NCI-H460 (cell line): ENCODE measurements at places on chromosomes 5 and 9. TPM values are rescaled to one million over a fixed set of nuclear protein-coding genes. Genes with fewer than 3 reads are reported as not detected.

ORM2 gene
- not detected in 2 replicates for total RNA-seq

GRCh38 chr9:27293996-27294395, 3.0 kb downstream of the EQTN start:
- DNase-seq, result no peak

DNA sequence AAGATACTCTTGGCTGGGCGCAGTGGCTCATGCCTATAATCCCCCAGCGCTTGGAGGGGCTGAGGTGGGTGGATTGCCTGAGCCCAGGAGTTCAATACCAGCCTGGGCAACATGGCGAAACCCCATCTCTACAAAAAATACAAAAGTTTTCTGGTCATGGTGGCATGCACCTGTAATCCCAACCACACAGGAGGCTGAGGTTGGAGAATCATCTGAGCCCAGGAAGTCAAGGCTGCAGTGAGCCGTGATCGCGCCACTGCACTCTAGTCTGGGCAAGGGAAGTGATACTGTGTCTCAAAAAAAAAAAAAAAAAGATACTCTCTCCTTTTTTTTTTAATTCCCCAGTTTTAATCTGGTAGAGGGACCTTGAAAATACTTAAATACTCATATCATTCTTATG, 15.0 kb downstream of the ANKRD33B start:
- no peak for DNase-seq

- DNase-seq, result no peak
Observed at GRCh38 chr9:111572950-111573604, 26.4 kb downstream of the PTGR1 start.

GFRA3 gene
- 0.05 TPM in 1 of 2 replicates, not detected in the other for total RNA-seq

OLFM1 gene
- 32.0 and 37.9 TPM in 2 replicates for total RNA-seq

DNA sequence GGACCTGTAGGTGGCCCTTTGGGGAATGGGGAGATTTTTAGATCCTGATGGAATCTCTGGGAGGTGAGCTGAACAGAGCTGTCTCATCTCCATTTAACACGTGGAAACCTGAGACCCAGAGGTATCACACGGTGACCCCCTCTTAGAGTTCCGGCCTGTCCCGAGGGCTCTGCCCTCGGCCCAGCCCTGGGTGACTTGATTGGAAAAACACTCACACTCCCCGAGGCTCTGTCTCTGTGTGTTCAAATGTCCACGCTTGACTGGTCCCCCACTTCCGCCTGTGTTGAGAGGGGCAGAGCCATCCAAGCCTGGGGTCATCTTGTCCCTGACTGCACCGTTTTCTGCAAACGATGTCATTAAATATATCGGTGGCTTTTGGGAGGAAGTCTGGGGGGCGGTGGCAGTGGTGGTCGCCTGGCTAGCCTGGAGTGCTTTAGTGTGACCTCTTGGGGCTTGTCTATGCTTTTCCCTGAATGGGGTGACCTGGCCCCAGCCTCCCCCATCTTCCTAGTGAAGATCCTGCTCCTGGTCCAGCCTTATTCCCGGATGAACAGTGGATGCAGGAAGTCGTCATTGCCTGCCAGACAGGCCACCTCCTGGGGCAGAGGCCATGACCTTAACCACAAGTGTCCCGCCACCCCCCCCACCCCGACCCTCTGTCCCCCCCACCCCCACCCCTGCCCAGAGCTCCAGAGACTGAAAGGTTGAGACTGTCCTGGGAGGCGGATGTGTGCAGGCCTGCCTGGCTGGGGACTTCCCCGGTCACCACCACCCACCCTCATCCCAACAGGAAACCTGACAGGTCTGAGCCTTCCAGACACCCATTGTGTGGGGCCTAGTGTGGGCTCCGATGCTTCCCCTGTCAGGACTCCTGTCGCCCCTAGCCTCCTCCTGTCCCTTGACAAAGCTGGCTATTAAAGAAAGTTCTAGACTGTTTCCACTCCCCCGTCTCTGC, 5.3 kb upstream of the DAB2IP start:
- DNase-seq, result no peak

- no peak for DNase-seq
Observed at GRCh38 chr9:137639303-137640051, 20.7 kb downstream of the EHMT1 start.

PTGDS gene
- total RNA-seq, result not detected in 2 replicates

DNA sequence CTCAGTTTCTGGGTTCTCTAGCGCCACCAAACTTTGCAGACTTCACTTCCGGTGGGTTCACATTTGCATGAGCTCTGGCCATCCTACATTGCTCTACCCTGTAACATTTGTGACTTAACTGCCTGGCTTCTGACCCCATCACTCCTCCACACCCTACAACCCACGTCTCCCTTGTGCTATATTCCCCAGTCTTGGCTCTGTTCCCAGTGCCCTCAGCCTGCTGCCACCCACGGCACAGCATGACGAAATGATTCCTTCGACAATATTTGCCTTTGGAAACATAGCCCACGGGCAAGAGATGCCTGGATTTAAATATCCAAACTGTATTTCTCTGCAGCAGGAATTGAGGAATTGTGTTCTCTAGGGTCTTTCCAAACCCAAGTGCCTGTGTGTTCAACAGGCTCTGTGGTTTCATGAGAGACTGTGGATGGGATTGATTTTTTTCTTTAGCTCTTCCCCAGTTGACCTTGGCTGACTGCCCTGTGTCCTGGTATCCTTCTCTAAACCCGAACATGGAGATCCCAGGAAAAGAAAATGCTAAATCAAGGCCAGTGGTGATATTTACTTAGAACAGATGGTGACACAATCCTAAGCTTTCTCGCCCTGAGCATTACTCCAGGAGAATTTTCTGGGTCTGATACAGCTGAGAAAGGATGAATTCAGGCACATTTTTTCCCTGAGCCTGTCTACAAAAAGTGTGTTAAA, 44.4 kb upstream of the GRIA1 start:
- no peak for DNase-seq

- no peak for DNase-seq
Observed at GRCh38 chr5:94309141-94309540, 309.3 kb downstream of the KIAA0825 start.

MAMDC2 gene
- not detected in 2 replicates for total RNA-seq

- DNase-seq, result no peak
Observed at GRCh38 chr5:95178046-95178651, 106.7 kb downstream of the MCTP1 start.

GRCh38 chr5:155004138-155004744, 9.3 kb upstream of the KIF4B start:
- DNase-seq, result peak; percentile 47

DNA sequence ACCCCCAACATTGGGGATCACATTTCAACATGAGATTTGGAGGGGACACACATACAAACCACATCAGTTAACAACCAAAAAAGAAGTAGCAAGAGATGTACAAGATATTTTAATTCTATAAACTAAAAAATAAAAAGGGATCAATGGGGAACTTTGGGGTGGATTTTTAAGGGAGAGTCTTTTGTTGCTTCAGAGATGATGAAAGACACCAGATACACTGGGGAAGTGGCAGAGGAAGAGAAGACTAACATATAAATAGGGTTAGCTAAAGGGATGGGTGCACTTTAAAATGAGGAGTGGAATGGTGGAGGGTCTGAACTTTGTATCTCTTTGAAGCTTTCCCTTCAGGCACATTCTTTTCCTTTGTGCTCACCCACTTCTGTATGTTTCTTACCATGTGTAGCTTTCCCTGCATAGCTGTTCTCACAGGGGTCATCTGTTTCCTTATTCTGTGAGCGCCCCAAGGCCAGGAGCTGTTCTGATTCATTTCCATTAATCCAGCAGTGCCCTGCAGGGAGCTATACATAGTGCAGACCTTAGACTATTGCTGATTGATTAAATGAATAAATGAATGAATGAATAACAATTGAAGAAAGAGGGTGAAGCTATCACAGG, 531.6 kb upstream of the KLF4 start:
- no peak for DNase-seq

GRM6 gene
- not detected in 2 replicates for total RNA-seq

DNA sequence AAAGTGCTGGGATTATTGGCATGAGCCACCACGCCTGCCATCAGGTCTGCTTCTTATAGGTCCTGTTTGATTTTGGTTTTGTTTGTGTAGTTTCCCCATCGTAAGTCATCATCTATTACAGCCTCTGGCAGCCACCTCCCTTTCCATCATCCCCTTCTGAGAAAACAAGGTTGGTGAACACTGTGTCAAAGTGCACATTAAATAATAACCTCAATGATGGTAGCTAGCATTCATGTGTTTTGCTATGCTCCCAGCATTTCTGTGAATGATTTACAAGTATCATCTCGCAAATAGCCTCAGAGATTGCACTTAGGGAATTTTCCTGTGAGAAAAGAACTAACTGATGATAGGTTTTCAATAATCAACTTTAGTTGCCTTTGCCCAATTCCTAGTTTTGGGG, 9.9 kb downstream of the PRUNE2 start:
- DNase-seq, result no peak

SH2D3C gene
- total RNA-seq, result 0.12 and 0.57 TPM in 2 replicates

DNA sequence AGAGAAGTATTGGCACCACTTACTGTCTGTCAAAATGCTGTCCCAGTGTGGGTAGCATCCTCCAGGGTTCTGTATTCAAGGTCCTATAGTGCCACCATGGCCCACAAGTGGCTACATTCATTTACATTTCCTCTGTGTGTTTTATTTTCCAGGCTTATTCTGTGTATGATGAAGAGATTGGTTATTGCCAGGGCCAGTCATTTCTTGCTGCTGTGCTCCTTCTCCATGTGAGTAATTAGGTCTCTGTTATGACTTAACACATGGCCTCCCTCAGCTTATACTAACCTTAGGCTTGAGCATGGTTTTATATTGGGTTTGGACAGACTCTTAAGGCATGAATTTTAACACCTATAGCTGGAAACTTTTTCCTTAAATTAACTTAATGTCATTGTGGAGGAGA, 36.7 kb downstream of the GPR21 start:
- no peak for DNase-seq

RLN2 gene
- not detected in 2 replicates for total RNA-seq

DNA sequence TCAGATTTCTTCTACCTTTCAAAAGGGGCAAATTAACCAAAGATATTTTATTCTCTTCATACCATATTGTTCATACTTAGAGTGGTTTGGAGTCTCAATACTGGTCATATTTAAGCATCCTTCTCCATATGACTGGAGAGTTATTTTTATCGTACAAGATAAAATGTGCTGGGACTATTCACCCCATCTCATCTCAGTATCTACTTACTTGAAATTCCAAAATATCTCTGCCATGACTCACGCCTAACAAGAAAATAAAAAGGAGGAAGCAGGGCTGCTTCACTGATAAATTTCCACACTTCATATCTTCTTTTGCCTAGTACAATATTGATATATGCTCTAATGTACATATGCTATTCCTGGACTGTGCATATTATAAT, 277.9 kb upstream of the CDH9 start:
- DNase-seq, result peak; percentile 74

- no peak for DNase-seq
Observed at GRCh38 chr5:14415024-14415697, 166.4 kb upstream of the OTULINL start.

- DNase-seq, result no peak
Observed at GRCh38 chr9:72733895-72734294, 212.5 kb downstream of the TMC1 start.

- no peak for DNase-seq
Observed at GRCh38 chr9:129454467-129455067, 166.3 kb downstream of the C9orf50 start.

EPB41L4A gene
- total RNA-seq, result 0.10 TPM in 1 of 2 replicates, not detected in the other

DNA sequence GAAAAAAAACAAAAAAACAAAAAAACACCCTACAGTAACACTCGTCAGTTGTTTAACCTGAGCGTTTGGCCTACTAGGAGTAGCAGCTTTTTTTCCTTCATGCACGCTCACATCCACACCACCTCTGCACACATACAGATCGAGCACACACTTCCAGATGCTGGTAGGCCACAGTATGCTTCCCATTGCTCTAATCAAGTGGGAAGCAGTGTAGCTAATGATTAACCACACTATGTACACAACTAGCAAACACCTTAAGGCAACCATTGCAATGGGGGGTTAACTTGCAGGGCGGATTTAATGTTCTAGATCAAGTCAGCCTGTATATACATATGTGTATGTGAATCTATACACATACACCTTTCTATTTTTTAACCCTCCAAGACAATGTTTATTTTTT, 65.5 kb upstream of the GLRX start:
- no peak for DNase-seq

DNA sequence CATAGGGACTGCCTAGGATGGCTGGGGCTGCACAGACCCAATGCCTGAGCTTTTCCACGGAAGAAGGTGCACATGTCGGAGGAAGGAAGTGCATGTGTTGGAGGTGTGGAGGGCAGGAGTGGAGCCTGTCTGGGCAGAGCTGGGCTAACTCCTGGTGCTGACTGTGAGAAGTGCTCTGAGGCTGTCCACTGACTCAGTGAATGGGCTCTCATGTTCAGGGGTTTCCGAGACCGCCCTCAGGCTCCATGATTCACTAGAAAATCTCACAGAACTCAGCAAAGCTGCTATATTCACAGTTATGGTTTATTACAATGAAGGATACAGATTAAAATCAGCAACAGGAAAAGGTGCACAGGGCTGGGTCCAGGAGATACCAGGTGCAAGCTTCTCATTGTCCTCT, 37.2 kb downstream of the NTNG2 start:
- DNase-seq, result no peak

DNA sequence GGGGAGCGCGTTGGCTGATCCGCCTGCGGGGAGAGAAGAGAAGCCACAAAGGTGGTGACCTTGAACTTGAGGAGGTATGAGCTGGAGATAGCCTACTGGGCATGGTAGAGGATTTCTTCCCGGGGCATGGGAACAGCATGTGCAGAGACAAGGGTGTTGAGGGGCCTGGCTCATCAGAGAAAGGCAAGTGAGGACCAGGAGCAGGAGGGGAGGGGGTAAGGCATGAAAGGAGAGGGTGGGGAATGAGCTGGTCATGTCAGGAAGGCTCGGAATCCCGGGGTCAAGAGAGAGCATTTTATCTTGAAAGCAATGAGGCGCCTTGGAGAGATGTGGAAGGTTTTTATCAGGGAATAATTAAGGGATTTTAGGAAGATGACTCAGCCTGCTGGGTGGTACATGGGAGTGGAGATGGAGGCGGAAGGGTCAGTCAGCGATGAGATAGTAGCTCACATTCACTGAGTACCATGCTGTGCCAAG, 121.1 kb downstream of the LHX2 start:
- DNase-seq, result no peak

FBXO4 gene
- total RNA-seq, result 11.4 and 18.3 TPM in 2 replicates

GRCh38 chr5:153476767-153477166, 13.7 kb upstream of the GRIA1 start:
- DNase-seq, result no peak

DNA sequence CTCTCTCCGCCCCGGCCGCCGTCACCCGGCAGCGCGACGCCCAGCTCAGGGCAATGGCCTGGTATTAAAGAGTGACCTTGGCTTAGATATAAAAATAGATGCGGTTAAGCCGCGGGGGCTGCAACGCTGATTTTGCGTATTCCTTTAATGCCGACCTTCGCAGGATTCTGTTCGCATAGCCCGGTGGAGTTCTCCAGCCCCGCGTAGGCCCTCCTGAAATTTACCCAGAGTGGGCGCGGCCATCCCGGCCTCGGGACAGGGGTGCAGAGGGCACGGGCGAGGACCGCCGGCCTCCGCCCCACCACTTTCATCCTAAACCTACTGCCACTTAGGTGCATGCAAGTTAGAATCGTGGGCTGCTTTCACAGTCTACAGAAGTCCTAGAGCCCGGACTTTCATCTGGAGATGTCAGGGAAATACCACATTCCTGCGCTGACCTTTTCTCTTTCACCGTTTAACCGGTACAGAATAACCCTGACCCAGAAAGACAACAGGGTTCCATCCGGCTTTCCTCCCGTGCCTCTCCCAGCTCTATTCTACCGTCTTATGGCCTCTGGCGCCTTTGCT, 492 bp upstream of the FAM169A start:
- DNase-seq, result no peak
